MM.1S (cell line): ENCODE measurements at places on chromosomes 5 and 9.

DNA sequence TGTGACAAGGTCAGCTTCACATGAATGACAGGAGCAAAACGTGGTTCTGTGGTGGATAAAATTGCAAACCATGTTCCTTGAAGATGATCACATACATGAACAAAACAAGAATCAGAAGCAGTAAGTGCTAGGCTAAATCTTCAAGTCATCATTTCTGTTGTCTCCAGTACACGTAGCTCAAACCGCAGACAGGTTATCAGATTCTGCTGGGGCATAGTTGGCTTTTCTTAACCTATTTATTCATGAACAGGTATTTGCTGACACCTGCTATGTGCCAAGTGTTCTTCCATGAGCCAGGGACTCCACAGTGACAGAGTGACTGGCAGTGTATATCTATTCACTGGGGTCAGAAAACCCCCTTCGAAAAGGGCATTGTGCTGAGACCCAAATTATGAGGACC lies 20.8 kb downstream of the MFAP3 start:
- DNase-seq, result peak; percentile 82

DNA sequence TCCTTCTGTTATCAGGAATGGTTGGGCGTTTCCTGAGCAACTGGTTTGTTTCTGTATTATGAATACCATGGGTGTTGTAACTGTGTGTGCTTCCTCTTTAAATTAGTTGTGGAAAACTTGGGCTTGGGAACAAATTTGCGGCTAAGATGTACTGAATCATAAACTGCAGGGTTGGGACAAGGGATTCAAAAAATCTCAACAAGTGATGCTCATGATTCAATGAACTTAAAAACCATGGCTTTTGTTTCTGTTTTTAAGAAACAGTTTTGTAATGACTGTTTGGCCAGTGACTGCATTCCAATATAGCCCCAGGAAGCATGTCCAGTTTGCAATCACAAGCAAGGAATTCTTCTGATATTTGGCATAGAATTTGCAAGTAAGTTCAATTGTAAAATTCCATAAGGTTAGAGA lies 657.5 kb upstream of the WWC1 start:
- no peak for DNase-seq

DNA sequence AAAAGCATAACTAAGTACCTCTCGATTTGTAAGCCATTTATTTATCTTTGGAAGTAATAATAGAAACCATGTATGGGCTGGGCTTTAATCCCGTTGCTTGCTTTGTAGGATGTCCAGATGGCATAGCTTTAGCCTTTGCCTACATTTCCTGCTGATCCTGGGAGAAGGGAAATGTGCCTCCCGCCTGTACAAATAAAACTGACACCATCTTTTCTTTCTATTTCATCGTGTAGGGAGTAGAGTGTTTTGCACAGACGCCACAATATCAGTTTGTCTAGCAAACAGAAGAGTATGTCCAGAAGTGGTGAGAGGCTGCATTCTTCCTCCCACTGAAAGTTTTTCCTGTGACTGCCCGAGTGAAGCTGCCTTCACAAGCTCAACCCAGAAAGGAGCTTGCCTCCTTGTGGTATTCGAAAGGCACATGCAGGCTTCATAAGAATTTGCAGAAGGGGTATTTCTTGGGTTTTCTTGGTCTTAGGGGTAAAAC lies 24.7 kb upstream of the TJP2 start:
- DNase-seq, result no peak

DNA sequence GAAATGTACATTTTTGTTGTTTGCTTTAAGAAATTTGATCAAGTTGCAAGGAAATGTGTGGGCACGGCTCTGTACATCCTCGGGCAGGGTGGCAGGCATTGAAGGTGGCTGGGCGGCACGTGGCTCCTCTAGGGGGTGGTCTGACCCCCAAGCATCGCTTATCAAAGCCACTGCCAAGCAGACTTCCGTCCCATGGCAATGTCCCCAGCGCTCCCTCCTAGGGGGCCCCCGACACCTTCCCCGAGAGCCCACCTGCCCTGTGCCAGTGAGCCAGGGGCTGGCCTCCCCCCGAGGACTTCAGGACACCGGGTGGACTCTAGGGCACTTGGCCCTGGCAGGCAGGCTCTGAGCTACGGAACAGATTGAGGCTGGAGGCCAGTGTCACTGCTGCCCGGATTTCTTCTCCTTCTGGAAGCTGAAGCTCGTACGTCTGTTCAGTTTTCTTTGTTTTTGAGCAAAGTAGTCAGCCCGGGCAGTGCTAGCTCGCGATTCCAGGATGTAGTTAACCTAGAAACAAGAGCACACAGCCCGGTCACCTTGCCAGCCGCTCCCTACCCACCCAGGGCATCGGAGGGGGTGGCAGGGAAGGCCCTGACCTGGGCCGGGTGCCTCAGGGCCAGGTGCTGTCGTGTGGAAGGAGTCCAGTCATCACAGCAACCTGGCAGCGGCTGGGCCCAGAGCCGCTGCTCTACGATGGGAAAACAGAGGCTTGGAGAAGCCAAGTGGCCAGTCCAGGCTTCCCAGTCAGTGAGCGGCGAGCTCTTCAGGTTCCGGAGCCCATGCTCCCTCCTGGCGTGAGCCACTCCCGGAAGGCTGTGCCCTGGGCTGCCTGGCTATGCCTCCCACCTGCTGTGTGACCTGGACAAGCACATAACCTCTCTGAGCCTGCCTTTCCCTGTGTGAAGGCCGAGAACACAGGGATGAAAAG lies 177.1 kb downstream of the GAPVD1 start:
- DNase-seq, result no peak

DNA sequence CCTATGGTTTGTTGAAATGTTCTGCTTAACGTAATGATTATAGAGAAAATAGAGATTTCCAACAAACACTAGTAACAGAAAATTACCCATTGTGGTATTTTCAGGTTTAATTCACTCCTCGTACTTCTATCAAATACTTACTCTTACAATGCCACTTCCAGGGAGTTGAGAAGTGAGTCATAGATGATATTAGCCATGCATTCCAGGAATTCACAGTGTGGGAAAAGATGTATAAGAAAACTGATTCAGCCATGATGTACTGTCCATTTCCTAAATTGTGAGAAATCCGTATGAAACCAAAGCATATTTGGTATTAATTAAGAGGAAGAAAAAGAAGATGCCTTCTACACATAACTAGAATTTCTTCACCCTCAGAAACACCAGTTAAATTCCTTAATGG lies 1854.6 kb upstream of the WWC1 start:
- no peak for DNase-seq

DNA sequence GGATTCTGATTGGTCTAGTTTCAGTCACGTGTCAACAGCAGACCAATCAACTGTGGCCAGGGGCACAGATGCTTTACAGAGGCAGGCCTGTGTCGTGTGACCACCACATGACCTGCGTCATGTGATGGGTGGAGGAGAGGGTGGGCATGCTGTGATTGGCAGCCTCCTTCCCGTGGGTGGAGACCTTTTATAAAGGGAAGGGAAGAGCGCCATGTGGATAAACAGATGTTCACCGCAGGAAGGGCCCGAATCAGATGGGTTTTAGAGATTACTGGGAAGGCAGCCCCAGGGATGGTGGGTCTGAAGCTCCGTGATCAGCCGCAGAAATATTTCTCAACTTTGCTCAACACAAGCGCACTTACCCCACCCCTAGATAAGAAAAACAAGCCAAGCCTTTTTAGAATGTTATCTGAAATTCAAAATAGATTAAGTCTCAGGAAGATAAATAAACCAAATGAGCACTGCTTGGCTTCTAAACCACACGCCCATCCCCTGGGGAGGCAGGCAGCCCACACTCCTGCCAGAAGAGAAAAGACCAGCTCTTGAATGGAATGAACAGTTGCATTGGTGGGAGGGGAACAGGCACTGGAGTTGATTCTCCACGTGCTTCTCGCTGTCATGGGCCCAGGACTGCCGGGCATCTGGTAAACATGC lies 43.6 kb downstream of the ROPN1L start:
- no peak for DNase-seq

GRCh38 chr5:174777583-174777982 lies 53.2 kb downstream of the MSX2 start:
- DNase-seq, result no peak

GRCh38 chr5:80697100-80697499 lies 42.3 kb upstream of the DHFR start:
- DNase-seq, result no peak

GRCh38 chr5:9869616-9870288 lies 239.6 kb upstream of the TAS2R1 start:
- no peak for DNase-seq

- no peak for DNase-seq
Observed at GRCh38 chr5:62718324-62718723, 139.7 kb downstream of the LRRC70 start.

DNA sequence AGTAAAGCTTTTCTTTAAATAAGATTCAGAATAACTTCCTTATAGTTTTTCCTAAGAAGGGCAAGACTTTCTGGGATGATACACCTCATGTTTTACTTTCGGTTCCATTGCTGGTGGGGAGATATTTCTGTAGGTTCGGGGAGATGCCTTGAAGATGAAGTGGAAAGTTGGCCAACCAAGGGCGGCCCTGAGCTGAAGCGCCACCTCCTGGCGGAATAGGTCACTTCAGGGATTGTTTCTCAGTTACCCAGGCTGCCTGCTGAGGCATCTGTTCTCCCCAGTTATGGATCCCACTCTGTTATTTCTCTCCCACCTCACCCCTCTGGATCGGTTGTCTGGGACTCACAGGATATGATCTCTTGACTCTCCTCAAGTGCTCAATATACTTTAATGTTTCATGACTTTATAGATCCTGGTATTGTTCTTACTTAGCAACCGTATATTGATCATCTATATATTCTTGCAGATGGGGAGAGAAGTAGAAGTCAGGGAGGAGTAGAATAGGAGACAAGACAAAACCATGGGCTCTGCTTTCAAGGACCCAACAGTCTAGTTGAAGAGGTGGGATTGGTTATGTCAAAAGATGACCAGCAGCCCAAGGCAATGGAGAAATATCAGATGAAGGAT lies 23.4 kb downstream of the MEGF10 start:
- peak; percentile 65 for DNase-seq

DNA sequence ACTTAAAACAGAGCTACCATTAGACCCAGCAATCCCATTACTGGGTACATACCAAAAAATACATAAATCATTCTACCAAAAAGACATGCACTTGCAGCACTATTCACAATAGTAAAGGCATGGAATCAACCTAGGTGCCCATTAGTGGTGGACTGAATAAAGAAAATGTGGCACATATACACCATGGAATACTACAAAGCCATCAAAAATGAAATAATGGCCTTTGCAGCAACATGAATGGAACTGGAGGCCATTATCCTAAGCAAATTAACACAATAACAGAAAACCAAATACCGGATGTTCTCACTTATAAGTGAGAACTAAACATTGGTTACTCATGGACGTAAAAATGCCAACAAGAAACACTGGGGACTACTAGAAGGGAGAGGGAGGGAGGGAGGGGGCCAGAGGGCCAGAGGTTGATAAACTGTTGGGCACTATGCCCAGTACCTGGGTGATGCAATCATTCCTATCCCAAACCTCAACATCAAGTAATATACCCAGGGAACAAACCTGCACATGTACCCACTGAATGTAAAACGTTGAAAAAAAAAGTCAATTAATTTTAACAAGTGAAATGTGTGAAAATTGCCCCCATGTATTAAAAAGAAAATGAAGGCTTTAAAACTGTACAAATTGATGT lies 24.5 kb upstream of the GPR150 start:
- no peak for DNase-seq

GRCh38 chr9:20604562-20604961 lies 17.7 kb downstream of the MLLT3 start:
- peak; percentile 35 for DNase-seq

DNA sequence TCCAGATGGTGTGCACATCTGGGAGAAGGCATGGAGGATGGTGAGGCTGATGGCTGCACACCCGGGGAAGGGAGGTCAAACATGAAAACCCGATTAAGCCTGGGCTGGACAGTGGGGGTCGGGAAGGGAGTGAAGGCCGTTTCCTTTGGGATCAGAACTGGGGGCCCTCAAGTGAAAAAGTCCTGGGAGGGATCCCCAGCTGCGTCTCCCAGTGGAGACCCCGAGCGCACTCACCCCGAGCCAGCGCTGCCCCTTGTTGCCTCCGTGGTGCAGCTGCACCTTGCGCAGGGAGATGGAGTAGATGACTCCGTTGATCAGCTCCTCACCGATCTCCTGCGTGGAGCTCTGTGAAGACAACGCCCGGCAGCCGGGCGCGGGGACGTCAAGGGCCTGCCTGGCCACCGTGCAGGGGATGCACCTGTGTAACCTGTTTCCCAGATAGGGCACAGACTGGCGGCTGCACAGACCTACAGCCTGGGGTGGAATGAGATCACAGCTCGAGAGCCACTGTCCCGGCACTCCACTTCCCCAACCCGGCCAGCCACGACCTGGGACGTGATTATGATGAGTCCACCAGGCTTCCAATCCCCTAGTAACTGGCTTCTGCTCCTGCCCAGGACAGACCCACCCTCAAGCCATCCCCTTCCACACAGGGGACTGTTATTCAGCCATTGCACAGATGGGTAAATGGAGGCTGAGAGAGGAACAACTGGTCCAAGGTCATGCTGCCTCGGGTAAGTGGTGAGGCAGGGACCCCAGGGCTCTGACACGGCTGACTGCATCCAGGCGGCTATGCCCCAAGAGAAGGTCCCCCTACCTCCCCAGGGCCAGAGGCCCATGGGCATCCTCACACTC lies 9.0 kb downstream of the RALGDS start:
- no peak for DNase-seq

- no peak for DNase-seq
Observed at GRCh38 chr9:109269081-109269480, 51.8 kb downstream of the EPB41L4B start.

DNA sequence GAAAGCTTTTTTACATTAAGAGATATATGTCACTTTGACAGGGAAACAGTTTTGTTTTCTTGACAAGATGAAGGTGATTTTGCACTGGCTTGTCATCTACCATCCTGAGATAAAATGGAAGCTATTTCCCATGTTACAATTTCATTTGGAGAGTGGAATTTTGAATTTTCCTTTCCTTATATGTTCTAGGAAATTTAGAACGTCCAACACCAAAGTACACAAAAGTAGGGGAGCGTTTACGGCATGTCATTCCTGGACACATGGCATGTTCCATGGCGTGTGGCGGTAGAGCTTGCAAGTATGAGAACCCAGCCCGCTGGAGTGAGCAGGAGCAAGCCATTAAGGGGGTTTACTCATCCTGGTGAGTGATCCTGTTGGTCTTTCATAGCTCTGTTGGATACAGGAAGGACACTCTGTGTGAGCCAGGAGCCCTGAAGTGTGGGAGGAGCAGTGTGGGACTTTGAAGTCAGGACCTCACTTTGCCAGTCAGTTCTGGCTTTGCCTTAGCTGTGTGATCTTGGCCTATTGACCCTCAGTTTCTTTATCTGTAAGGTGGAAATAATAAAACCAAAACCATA lies 887 bp downstream of the PTPDC1 start:
- no peak for DNase-seq

GRCh38 chr9:4796530-4796929 lies 3.8 kb downstream of the RCL1 start:
- no peak for DNase-seq

- DNase-seq, result no peak
Observed at GRCh38 chr9:117734523-117735314, 30.5 kb downstream of the TLR4 start.
